RWPE1 (cell line): ENCODE measurements at places on chromosomes 3 and 15.
A peak's percentile ranks its signal among the peaks of the same experiment; 100 is the strongest.

DNA sequence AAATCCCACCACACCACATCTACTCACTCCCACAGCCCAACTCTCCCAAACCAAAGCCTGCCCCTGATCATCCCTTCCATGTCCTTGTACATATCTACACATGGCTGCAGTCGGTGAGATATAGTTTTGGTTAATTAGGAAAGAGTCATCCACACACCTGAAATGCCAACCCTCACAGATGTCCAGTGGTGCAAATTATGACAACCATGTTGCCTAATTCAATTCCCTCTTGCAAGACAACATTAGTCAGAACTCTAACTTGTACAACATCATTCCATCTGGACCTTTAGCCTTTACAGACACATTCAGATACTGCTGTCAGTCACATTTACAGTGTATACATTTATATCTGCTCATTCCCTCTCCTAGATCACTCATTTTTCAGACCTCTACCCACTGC is 41.2 kb downstream of the TUBGCP4 start:
- DNase-seq, result no peak

GRCh38 chr3:125694761-125695294 is 99.5 kb upstream of the OSBPL11 start:
- no peak for DNase-seq

DNA sequence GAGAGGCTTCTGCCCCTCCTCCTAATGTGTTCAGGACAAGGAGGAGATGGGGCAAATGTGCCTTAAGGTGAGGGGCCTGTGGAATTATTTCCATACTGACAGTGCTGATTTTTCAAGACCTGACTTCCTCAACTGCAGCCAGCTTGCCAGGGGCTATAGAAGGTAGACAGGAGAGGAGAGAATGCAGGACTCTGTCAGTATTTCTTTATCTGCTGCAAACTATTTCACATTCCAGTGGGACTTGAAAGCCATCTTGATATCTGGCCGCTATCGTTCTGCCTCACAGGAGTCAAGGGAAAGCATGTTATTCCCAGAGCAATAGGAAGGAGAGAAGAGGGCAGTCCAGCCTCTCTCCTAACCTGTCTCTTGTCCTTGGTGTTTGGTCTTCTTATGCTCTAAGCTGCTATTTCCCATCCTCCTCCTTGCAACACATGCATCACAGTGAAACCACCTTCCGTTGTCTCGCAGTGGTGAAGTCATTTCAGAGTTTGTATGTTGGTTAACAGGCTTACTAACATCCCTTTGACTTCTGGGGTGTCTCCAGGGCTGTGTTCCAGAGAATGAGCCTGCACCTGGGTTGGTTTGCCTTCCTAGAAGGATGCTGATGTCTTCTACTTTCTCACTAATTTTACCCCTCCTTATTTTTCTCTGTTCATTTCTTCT is 95.1 kb upstream of the MRPS22 start:
- DNase-seq, result no peak

GRCh38 chr3:196894557-196895295 is 27.0 kb downstream of the SENP5 start:
- no peak for DNase-seq

- no peak for DNase-seq
These were observed 124.4 kb downstream of the PTPRG start for GRCh38 chr3:61685755-61686154.

GRCh38 chr3:184540777-184541681 is 20.6 kb upstream of the EPHB3 start:
- peak; percentile 68 for DNase-seq

GRCh38 chr3:57764794-57765193 is 8.7 kb downstream of the SLMAP start:
- DNase-seq, result no peak

- no peak for DNase-seq
These were observed 9.2 kb downstream of the PLEKHO2 start for GRCh38 chr15:64850778-64851502.

- no peak for DNase-seq
These were observed 32.5 kb upstream of the THSD4 start for GRCh38 chr15:71082803-71083202.

DNA sequence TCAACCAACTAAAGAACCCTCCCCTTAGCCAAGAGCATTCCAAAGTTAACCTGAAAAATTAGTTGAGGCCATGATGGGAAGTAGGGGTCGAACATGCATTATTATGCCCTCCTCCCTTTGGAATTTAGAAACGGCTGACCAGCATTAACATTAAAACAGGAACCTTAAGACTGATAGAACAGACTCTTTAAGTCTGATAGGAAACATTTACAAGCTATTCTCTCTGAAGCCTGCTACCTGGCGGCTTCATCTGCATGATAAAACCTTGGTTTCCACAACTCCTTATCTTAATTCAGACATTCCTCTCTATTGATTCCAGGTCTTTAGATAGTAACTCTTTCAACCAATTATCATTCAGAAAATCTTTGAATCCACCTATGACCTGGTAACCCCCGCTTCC is 331.0 kb downstream of the CGGBP1 start:
- no peak for DNase-seq

DNA sequence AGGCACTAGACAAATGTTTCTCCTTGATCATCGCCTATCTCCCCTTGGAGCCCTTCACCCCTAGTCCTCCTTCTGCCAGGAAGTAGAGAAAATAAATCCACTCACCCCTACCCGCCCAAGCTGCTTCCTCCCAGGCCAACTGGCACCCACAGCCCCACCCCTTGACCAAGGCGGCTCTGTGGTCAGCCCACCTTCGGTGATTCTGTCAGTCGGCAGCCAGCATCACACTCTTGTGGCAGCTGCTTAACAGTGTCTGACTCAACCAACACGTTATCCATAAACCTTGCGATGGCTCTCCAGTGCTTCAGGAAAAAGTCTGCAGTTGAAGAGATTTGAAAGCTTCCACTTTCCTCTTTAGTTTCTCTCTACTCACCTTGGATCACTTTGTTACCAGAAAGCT is 7.6 kb downstream of the SHF start:
- DNase-seq, result no peak

GRCh38 chr3:119642746-119643473 is 17.5 kb downstream of the POPDC2 start:
- no peak for DNase-seq

- no peak for DNase-seq
These were observed 318.6 kb downstream of the FGF12 start for GRCh38 chr3:192408647-192409200.

DNA sequence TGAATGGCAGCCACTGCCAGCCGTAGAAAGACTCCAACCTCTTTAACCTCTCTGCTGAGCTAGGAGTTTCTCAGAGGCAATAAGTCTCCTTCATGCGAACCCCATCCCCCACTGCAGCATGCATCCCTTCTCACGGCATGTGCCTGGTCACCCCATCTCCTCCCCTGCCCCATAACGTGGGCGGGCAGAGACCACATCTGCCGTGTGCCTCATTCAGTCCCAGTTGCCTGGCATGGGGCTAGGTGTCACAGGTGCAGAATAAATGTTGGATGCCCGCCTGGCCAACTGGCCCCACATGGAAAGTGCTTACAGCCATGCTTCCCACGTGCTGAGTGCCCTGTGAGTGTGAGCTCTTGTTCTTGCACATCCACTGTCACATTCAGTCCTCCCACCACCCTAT is 43.5 kb upstream of the NTRK3 start:
- no peak for DNase-seq
